ENCODE measurements at places on chromosomes 4 and X.
A peak's percentile ranks its signal among the peaks of the same experiment; 100 is the strongest.

DNA sequence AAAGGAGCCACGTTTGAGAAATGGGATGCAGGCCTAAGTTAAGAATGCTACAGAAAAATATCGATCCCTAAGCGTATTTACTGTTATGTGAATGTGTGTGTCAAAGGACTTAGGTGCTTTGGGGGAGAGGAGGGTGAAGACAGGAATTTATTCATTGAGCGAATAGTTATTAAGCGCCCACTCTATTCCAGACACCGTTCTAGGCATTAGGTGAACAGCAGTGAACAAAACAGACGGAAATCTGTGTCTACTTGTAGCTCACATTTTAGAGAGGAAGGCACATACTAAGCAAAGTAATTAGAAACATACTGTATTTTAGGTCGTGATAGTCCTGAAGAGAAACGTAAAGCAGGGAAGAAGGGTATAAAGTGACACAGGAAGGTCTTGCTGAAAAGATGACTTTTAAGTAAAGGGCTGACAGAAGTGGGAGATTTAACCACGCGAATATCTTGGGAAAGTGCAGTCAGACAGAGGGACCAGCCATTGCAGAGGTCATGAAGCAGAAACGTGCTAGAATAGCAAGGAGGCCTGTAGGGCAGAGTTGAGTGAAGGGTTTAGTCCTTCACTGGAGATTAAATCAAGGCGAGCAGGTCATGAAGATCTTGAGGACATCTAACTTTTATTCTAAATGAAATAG, 541 bp downstream of the AIMP1 start:
- DNase-seq, result peak; percentile 59

DNA sequence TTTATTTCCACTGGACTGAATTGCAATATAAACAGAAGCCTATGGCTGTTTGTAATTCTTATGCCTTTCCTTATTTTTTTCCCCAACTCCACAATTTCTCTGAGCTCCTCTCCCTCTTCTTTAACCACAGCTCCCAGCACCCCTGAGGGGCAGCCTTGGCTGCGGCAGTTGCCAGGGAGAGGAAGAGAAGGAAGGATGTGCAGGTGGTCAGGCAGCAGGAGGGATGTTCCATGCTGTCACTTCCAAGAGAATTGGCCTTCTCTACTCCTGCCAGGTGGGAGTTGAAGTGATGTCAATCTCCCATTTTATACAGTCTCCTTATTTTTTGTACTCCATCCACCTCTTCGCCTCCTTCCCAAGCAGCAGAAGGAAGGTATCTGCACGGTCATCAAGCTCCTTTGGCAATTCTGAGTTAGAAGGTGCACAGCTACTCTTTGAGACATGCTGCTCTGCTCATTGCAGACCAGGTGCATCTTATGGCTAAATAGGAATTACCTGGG, 343.3 kb upstream of the RPS6KA3 start:
- no peak for DNase-seq

GRCh38 chrX:1398431-1399340, 6.8 kb upstream of the SLC25A6 start:
- DNase-seq, result no peak

- no peak for DNase-seq
Observed at GRCh38 chr4:142081025-142081424, 444.6 kb downstream of the IL15 start.

GRCh38 chrX:85994797-85995196, 52.6 kb downstream of the CHM start:
- DNase-seq, result no peak

DNA sequence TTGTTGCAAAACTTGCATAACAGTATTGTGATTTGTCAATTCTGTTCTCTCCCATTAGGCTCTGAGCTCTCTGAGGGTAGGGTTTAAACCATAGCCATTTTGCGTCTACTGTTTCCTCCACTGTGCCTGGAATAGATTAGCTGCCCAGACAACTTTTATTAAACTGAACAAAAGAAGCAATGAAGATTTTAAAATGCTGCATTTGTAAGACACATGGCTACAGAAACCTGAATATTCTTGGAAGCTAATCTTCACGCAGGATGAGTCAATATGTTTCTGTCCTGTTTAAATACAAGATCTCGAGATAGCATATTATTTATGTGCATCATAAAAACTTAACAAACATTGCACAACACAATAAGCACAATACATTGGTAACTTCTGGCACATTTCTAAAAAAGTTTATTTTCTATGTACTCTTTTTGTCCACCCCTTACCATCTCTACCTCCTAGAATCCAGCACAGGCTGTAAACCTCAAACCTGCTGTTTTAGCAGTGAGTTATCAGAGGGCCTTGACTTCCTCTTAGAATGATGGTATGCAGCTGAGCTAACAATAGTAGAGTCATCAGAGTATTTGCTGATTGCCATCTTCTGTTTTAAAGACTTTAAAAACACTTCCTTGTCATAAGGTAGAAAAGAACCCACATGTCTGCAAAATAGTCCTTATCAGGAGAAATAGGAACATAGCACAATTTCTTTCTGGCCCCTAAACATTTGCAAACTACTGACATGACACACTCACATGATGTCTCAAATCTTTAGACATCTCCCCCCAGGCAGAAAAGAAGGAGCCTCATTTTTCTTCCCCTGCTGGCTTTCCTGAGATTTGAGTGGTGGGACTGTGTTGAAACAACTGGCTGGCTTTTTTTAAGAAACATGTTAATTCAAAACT, 10.6 kb upstream of the CCNG2 start:
- DNase-seq, result no peak

GRCh38 chr4:153205757-153206156, 1.5 kb downstream of the TRIM2 start:
- no peak for DNase-seq

GRCh38 chr4:140790765-140791164, 34.6 kb upstream of the TBC1D9 start:
- DNase-seq, result no peak

DNA sequence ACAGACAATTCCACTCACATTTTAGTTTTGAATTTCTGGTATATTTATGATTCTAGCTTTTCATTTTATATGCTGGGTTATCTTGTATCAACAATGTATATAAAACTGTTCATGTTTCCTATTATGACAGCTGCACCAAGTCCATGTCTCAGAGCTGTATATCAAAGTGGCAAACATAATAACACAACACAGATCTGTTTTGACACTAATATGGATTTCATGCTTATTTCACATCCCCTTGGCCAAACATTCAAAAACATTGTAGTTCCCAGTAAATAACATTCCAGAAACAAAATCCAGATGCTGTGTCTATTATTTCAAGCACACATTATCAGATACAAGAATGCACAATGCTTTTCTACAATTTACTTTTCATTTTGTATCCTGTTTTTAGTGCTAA, 380.6 kb upstream of the MAGEB2 start:
- no peak for DNase-seq

DNA sequence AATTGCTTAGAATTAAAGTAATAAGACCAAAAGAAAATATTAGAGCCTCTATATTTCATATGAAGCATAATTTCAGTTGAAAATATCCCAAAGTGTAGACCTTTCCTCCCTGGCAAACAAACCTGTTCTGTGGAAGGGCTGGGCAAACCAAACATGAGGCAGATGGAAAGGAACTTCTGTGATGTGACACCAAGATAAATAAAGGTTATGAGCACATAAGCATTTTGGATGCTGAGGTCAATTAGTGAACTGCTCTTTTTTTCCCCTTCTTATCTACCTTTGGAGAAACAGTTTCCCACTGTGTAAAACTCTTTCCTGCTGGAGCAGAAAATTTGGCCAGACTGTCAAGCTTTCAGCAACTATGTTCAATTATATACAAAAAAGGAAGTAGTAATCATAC, 109.6 kb upstream of the STIM2 start:
- DNase-seq, result no peak

- no peak for DNase-seq
Observed at GRCh38 chr4:38279650-38280322, 319.6 kb downstream of the PTTG2 start.

GRCh38 chr4:16237715-16238114, 11.4 kb upstream of the TAPT1 start:
- DNase-seq, result no peak

- no peak for DNase-seq
Observed at GRCh38 chr4:115107411-115107810, 6.0 kb downstream of the NDST4 start.

GRCh38 chr4:37073226-37073840, 171.2 kb upstream of the NWD2 start:
- DNase-seq, result no peak

DNA sequence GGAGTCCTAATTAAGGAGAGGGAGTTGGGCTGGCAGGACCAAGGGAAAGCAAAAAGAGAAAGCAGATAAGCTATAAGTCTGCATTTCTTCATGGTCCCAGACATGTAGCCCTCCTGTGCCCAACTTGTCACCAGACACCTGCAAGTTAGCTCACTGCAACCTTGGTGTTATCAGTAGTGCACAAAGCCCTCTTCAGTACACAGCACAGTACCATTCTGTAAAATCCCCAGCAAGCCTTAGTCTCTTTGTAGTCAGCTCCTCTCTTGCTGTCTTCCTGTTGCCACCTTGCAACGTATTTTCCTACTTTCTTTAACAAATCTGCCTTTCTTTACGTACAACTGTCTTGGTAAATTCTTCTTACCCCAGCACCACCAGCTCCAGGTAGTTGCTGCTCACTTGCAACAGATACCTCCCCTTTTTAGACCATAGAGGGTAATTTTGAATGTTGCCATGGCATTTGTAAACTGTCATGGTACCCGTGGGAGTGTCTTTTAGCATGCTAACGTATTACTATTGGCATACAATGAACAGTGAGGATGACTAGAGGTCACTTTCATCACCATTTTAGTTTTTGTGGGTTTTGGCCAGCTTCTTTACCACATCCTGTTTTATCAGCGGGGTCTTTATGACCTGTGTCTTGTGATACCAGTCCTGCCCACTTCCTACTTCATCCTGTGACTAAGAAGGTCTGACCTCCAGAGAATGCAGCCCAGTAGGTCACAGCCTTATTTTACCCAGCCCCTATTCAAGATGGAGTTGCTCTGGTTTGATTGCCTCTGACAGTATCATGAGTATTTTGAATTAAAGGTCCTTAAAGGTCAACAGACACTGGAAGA, 28.3 kb upstream of the AP1S2 start:
- DNase-seq, result no peak

DNA sequence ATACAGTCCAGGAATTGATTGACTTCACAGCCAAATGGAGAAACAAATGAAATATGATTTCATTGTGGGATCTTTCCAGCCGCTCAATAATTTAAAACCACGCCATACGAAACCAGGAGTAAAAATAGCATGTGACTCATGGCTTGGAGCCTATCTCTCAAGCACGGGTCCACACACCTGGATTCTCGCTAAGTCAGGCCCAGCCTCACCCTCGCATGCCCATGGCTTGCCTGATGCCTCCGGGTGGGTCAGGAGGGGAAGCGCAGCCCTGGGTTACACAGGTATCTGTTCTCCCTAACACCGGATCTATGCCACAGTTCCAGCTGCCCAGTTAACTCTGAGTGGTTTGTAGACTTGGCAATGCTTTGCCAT, 5.6 kb upstream of the ABLIM2 start:
- DNase-seq, result no peak

DNA sequence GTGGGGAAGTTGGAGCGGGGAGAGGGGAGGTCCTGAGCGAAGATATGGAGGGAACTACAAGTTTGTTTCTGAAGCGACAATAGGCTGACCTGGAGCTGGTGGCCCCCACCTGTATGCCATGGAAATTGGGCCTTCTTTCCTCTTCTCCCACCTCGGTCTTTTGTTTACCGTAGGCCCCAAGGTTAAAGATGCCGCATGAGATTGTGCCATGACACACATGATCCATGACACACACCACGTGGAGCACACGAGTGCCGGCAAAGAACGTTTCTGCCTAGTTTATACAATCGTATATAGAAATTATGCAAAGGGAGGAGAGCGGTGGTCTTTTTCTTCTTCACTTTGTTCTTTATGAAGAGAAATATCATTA, 408 bp downstream of the TMEM33 start:
- DNase-seq, result peak; percentile 69

- no peak for DNase-seq
Observed at GRCh38 chrX:152245213-152245612, 106.8 kb upstream of the MAGEA10 start.

DNA sequence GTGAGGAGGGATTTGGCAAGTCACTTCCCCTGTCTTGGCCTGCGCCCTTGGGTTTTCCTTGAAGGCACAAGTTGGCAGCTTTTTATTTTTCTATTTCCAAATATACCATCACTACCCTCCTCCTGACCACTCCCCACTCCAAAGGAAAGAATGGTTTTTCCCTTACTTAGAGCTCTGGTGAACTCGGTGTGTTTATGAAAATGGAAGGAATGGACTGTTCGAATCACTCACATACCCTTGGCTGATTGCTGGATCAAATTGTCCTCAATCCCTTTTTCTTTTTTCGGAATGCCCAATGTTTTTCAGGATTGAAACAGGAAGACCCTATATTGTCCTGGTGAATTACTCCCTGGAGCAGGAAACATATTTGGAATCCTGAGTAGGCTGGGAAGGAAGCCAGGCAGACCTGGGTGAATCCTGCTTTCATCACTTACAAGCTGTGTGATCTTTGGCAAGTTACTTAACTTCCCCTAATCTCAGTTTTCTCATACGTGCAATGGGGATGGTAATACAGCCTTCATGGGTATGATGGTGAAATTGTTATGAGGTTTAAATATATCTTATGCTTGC, 70.7 kb downstream of the RTL5 start:
- no peak for DNase-seq

DNA sequence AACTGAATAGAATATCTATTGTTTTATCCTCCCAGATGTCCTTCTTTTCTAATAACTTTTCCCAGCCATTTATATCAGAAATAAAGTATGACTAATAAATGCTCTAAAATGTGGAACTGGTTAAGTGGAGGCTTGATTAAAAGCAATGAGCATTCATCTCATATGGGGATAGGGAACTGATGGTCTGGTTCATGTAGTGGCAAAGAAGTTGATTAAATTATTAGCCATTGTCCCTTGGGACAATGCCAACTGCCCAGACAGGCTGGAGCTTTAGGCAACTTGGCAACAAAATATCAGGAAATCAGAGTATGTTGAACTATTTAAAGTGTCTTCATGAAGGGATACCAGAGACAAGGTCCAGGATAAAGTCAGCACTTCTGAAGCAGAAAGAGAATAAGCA, 24.2 kb downstream of the TRO start:
- DNase-seq, result no peak

GRCh38 chrX:37060999-37061398, 52.8 kb downstream of the FAM47C start:
- DNase-seq, result peak; percentile 48

DNA sequence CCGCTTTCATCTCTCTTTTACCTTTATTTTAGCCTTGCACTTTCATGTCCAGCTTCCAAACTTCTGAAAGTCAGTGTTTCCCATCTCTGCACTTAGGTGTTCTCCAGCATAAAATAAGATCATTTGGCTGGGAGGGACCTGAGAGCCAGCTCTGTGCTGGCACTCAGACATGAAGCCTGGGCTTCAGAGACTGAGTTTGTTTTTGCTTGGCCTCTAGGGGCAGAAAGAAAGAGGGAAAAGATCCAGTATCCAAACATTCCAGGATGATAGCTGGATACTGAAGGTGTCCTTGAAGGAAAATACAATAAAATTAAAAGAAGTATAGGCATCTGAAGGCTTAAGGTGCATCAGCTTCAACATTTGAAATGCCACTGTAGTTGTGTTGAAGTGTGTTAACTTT, 202.4 kb upstream of the ZIC3 start:
- no peak for DNase-seq

- DNase-seq, result no peak
Observed at GRCh38 chr4:29220761-29221160, 1499.4 kb upstream of the PCDH7 start.

GRCh38 chrX:16797358-16797757, 11.1 kb downstream of the TXLNG start:
- DNase-seq, result no peak
